Stimulated activated naive CD4-positive, alpha-beta T cell (primary cell): ENCODE measurements at places on chromosomes 5 and 9.

GRCh38 chr9:98129451-98129881 is 10.4 kb upstream of the TRIM14 start:
- no peak for DNase-seq

GRCh38 chr5:124761010-124761409 is 14.6 kb upstream of the ZNF608 start:
- DNase-seq: no peak

DNA sequence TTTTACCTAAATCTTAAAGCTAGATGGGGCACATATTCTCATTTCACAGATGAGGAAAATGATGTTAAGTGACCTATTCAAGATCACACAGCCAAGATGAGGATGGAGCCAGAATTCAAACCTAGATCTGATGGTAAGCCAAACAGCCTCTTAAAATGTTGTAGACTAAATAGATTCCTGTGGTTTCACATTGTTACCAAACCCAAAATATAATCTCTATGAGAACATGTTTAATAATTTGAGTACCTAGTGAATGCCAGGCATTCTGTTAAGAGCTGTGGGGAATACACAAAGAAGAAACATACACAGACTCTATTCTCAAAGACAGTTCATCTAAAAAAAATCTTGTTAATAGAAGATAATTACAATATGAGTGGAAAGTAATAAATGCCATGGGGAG is 25.2 kb downstream of the HOMER1 start:
- no peak for DNase-seq

- no peak for DNase-seq
Measured at GRCh38 chr5:107235167-107235566, 435.6 kb downstream of the EFNA5 start.

DNA sequence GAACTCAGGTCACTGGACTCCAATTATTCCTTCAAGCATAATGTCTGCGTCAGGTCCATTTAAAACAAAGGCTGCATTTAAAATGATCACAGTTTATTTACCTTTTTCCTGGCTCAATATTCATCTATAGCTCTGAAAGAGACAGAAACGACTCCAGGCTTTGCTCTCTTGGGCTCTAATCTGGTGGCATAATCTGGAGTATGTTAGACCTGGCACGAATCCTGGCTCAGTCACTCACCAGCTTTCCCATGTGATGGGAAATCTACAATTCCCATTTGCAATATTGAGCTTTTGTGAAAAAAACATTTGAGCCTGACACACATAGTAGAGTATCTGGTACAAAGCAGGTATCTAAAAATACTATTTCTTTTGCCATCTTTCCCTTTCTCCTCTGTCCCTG is 155.8 kb downstream of the SEMA6A start:
- no peak for DNase-seq

DNA sequence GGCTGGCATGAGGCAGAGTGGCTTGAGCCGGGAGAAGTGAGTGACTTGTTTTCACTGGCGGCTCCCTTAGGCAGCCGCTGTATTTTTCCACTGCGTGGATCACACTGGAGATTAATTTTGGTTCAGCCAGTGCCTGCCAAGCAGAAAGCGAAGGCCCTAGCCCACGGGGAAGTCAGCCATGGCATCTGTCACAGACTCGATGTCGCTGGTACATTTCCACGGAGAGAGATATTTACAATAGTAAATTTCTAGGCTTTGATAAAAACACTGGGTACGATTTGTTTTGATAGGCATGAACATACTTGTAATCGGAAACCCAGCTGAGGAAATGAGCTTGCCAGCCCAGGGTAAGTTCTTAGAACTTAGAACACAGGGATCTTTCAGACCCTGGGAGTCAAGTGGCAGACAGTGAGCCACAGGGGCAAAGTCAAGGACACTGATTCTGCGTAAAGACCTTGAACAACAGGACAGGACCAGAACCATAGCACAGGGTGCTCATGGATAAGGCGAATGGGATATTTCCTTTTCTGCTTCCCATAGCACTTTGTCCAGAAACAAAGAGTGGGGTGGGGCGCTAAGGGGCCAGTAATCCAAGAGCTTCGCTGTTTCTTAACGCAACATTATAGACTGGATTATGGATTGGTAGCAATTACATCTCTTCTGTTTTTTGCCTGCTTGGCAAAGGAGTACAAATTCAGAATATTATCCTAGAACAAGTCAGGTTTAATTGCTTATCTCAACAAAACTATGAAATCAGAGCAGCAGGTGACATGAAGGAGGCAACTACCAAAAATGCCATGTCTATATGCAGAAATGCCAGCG is 4.5 kb downstream of the DUSP1 start:
- peak; percentile 30 for DNase-seq

DNA sequence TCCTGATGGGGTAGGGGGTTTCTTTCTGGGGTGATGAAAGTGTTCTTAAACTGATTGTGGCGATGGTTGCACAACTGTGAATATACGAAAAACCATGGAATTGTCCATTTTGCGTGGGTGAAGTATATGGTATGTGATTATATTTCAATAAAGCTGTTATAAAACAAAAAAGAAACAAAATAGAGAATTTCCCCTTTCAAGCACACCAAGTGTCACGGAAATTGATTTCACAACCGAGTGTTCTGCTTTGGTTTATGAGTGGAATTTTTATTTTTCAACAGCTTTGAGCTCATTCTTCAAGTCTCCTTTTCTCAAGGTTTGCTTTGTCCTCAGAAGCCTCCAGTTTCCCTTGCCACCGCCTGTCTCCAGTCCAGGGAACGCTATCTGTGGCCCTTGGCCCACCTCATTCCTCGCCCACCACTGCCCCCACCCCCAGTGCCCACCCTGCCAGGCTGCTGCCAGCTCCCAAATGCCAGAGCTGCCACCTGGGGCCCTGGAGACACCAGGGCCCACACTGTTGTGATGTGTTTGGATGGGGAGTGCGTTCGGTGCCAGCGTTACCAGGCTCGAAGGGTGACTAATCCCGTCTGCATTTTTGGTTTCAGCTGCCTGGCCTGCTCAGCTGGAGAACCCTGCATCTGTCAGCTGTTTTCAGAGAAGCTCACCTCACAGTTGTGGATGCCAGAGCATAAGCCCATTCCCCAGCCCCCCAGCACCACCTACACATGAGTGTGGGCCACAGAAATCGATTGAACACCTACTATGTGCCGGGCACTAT is 30.4 kb downstream of the DUSP1 start:
- DNase-seq: no peak

DNA sequence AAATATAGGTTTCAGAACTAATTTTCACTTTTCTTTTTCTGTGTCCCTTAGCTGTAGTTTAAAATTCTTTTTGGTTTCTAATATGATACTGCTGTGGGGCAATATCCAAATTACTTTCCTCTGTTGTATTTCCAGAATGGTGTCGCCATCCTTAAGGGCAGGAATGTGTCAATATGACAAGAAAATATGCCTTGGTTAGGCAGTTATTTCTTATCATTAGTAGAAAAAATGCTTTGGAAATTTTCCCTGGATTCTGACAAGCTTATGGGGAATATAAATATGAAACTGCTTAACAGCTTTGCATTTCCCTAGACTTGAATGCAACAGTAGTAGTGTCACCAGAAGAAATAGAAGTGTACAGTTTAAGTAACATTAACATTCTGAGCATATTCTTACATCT is 29.4 kb downstream of the ANKRD34B start:
- DNase-seq: no peak

GRCh38 chr5:173742432-173742816 is 126.0 kb upstream of the BOD1 start:
- DNase-seq: no peak

DNA sequence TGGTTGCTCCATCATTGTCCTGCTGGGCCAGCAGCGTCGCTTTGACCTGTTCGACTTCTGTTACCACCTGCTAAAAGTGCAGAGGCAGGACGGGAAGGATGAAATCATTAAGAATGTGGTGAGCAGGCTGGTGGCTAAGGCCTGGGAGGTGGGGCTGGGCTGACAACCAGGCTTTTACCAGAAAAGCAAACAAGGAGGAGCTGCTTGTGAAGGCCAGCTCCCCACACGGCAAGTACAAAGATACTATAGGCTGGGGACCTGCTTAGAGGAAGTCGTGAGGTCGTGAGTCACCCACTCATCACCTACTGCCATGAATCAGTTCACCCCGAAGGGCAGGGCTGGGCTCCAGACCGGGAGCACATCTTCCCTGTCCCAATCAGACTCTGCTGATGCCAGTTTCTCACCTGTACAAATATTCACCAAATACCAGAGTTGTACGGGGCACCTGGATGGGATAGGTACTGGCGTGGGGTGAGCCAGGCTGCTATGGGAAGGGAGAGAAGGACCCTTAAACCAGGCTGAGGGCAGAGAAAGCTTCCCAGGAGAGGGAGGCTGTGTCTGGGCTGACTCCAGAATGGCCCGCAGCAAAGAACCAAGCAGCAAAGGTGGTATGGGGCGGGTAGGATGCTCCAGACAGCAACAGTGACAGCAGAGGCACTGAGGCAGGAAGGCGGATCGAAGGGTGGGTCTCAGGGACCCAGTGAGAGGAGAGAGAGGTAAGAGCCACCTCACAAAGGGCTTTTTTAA is 69.3 kb upstream of the NIPAL4 start:
- no peak for DNase-seq

- DNase-seq: no peak
Measured at GRCh38 chr5:35317586-35317985, 87.3 kb upstream of the PRLR start.

GRCh38 chr5:132802044-132802684 is 10.9 kb upstream of the SOWAHA start:
- no peak for DNase-seq

- no peak for DNase-seq
Measured at GRCh38 chr5:87775228-87775627, 362.5 kb upstream of the CCNH start.

GRCh38 chr5:149442563-149443182 is 63.6 kb upstream of the IL17B start:
- peak; percentile 8 for DNase-seq

GRCh38 chr5:161547406-161547737 is 847 bp upstream of the GABRB2 start:
- no peak for DNase-seq

- DNase-seq: no peak
Measured at GRCh38 chr5:178212241-178213002, 8.1 kb downstream of the HNRNPAB start.

DNA sequence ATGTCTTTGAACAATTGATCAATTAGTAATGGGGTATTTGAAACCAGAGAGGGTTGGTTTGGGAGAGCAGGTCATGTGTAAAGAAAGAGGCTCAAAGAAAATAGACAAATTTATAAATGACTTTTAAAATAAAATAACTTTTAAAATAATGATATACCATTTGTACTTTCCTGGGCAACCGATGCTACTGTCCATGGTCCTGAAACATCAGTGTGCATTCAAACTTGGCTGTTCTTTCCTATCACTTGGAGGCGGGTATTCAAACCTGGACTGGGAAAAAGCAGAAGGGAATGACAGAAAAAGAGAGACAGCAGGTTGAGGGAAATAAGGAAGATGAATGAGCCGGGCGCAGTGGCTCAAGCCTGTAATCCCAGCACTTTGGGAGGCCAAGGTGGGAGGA is 1446.4 kb upstream of the WWC1 start:
- no peak for DNase-seq

GRCh38 chr9:35776018-35776417 is 15.4 kb upstream of the NPR2 start:
- DNase-seq: no peak

GRCh38 chr5:62168506-62169281 is 137.3 kb upstream of the KIF2A start:
- DNase-seq: no peak

DNA sequence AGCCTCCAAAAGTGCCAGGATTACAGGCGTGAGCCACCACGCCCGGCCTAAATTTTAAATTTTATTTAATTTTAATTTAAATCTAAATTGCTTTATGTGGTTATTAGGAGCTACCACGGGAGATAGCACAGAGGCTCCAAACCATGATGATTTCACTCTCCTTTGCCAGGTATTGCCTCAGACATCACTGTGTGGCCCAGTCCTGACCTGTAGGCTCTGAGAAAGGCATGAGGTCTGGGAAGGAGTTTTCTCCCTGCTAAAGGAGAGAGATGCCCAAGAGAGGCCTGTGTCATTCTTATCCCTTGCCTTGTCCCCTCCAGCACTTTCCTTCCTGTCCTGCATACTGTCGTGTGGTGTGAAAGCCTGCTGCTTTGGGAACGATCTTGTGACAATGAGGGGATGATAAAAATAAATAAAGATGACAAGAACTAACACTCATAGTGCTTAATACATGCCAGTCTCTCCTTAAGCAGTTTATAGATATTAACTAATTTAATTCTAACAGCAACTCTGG is 37.0 kb upstream of the BASP1 start:
- DNase-seq: no peak

- DNase-seq: peak; percentile 71
Measured at GRCh38 chr9:107283623-107284616, 841 bp downstream of the RAD23B start.

DNA sequence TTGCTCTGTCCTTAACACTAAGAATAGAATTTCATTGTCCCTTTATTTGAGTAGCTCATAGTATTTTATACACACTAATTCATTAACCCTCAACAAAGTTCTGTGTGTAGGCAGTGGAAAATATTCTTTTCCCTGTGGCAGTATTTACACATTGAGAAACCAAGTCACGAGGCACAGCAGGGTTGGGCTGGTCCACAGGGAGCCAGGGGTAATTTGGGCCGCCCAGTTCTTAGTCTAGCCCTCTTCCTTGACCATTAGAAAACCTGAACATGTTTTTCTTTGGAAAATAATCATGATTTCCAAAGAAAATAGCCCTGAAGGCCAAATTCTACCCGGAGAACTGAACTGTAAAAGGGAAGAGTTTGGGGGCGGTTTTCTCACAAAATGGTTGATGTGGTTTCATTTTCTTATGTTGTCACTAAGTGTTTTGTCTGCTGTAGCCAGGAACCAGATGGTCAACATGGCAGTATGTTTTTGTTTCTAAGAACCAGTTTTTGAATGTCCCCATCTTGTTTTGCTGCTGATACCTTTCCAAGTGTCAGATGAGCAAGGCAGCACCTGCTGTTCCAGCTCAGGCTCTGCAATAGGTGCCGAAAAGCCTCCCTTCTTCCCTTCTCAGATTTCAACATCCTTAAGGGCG is 29.6 kb downstream of the ARHGEF28 start:
- DNase-seq: no peak

GRCh38 chr9:470552-471194 is 256.0 kb downstream of the DOCK8 start:
- DNase-seq: peak; percentile 27

- no peak for DNase-seq
Measured at GRCh38 chr5:174056064-174056847, 10.8 kb downstream of the NSG2 start.

GRCh38 chr9:132090771-132091170 is 11.1 kb upstream of the MED27 start:
- DNase-seq: no peak

GRCh38 chr5:50958852-50959457 is 292.5 kb downstream of the PARP8 start:
- no peak for DNase-seq

DNA sequence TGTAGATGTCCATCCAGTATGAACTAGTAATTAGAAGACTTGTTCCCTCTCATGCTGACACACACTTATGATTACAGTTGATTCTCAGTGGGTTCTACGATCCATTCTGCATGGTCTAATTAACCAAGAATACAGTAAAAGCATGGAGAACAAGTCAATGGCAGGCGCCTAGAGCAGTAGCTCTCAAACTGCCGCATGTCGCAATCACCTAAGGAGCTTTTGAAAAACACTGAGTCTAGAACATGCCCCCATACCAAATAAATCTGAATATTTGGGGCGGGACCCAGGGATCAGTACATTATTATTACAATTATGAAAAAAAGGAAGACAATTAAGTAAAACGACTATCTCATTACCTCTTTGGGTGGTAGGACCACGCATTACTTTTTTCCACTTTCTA is 26.7 kb upstream of the CEP78 start:
- no peak for DNase-seq
